ENCODE measurements at places on chromosomes 2 and 18.

GRCh38 chr2:239979243-239980023 lies 45.7 kb downstream of the NDUFA10 start:
- no peak for DNase-seq

DNA sequence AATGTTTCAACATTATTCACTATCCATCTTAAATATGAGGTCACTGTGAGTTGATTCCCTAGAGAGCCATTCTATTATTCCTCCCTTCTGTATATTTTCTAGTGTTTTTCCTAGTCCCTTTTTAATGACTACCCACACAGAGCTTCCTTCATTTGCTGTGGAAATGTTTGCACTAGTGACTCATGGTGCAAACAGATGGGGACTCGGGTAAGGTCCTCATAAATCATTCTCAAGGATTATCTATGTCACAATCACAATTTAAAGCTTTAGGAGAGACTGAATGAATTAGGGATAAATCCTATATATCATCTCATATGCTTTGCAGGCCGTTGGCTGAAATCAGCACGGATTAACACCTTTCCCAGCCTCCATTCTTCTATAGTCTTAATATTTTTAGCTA lies 159.6 kb downstream of the DCC start:
- no peak for DNase-seq

DNA sequence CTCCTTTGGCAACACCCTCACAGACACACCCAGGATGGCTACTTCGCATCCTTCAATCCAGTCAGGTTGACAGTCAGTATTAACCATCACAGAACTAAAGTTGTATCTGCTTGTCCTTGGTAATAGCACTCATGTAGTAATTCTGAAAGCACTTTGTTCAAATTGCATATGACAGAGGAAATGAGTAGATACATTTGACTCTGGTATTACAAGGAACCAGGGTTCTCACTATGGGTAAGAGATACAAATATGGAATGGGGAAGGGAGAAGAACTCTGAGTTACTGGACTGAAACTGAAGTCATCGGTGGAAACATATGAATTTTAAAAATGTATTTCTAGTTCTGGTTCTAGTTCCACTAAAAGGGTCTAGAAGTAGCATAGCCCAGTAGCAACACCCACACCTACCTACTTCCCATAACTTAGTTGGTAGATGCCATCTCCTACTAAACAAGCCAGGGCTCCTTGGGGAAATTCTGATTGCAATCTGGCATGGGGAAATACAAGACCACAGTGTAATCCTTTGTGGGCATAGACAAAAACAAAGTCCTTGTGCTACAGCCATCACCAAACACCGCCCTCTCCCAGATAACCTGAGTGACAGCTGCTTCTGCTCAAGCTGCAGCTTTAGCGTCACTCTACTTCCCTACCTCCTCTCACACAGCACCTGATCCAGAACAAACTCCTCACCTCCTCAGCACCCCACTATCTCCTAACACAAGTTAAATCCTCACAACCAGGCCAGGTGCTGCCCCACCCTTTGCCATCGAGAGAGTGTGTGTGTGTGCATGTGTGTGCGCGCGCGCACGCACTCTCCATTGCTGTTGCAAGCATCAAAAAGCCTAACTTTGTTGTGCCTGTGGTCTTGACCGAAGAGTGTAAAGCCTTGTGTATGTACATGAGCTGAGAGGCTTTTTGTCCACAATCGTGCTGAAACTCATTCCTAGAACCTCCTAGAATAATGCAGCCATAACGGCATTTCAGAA lies 31.4 kb upstream of the CD226 start:
- no peak for DNase-seq

GRCh38 chr2:55922291-55922907 lies 1.2 kb downstream of the EFEMP1 start:
- DNase-seq, result no peak

GRCh38 chr2:148926291-148926961 lies 51.4 kb downstream of the KIF5C start:
- DNase-seq, result peak; percentile 68

DNA sequence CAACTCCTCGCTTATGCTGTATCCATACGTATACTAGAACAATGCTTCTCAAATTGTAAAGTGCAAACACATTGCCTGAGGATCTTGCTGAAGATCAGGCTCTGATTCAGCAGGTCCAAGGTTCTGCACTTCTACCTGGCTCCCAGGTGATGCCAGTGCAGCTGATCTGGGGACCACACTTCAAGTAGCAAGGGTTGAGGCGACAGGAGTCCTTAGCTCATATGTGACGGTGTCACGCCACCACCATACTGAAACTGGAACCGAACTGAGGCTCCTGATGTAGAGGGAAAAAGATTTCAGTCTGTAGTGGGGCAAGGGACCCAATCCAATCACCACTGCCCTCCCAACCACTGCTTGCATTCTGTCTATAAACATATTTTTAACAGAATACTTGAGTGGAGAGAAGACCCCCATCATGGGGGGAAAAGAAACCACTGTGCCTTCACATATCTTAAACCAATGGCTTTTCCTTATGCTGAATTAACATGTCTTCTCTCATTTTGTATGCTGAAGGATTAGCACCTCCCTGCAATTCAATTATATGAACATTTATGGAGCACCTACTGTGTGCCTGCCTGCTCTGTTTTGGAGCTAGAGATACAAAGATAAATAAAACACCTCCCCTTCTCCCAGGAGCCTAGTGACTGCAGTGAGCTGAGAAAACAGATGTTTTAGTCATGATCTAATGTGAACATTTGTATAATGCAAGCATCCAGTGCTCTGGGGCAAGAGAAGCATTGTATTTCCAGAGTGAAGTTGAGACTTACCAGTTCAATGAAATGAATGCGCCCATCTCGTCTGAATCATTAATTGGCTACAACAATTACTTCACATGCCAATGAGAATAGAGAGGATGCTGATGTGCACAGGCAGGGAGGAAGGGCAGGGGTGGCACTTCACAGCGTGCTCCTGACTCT lies 6.6 kb upstream of the ASAP2 start:
- no peak for DNase-seq

- DNase-seq, result no peak
Observed at GRCh38 chr2:128636802-128637147, 318.1 kb upstream of the HS6ST1 start.

GRCh38 chr2:149064856-149065630 lies 26.5 kb downstream of the LYPD6B start:
- DNase-seq, result no peak

DNA sequence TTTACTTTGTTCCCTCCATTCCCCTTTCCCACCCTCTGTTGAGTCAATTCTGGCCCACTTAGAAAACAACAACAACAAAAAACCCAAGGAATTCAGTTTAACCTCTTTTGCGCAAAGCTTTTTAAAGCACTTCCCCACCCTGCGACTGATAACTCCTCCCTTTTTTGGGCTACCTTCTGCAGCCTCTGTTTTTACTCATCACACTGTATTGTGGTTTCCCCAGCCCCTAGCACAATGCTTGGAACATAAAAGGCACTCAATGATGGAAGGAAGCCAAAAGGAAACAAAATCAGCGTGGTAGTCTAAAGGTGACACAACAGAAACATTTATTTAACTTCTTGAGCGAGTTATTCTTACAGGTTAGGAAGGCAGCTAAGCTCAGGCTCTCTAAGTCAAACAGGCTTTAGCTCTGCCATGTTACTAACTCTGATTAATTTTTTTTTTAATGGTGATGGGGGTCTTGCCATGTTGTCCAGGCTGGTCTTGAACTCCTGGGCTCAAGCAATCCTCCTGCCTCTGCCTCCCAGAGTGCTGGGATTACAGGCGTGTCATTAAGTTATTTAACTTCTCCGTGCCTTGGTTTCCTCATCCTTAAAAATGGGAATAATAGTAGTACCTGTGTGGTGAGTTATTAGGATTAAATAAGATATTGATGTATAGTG lies 1.3 kb downstream of the CEP68 start:
- no peak for DNase-seq

- DNase-seq, result peak; percentile 41
Observed at GRCh38 chr2:133411857-133412256, 156.4 kb downstream of the NCKAP5 start.

DNA sequence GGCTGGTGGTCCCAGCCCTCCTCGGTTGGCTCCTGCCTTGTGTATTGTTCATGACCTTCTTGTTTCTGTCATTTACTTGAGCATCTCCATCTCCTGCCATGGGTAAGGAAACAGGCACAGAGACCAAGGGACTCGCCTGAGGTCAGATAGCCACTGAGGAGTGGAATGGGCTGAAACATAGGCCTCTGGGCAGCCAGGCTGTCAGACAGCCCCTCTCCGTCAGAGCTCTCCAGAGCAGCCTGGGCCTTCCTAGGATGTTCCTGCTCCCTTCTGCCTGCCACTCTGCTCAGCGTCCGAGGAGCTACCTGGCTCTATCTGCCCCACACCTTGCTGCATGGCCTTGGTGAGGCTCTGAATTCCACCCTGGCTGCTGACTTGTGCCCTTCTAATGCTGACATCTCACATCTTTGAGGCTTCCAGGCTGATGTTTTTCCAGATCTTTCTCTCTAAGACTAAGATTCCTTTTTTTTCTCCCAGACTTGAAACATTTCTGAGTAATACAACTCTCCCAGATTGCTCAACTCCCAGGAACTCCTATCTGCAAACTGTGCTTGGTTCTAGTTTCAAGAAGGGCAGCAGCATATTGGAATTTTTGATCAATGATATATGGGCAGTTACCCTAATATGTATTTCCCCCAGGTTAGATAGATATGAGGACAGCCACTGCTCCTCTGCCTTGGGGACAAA lies 67.7 kb downstream of the MCFD2 start:
- DNase-seq, result no peak

DNA sequence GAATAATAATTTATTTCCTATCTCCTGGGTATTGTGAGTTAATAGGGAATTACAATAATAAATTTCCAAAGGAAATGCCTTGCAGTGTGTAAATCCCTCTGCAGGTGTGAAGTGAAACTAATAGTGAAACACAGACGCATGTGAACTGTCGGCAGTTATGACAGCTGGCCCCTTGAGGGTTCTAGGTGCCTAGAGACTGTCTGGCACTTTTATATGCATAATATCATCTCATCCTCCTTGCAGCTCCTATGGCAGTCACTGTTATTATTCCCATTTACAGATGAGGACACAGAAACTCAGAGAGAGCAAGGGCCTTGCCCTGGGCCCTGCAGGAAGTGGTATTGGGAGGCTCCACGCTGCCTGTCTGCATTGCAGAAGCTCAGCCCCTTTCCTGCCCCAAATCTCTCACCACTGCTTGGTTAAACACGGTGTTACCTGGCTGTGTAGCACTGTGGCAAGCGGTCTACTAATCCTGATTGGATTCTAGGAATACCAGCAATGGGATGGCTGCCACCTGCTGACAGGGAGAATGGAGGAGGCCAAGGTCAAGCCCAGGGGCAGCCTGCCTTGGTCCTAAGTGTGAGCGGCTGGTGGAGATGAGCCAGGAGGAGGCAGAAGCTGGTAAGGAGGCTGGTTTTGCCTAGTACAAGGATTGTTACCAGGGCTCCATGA lies 32.8 kb upstream of the ACKR3 start:
- DNase-seq, result no peak

DNA sequence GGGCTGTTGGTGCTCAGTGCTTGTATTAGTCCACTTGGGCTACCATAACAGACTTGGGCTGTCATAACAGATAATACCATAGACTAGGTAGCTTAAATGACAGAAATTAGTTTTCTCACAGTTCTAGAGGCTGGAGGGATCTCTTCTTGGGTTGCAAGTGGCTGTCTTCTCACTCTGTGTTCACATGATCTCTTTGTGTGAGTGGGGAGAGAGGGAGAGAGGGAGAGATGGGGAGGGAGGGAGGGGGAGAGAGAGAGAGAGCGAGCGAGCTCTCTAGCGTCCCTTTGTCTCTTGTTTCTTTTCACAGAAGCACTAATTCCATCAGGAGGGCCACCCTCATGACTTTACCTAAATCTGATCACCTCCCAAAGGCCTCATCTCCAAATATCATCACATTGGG lies 4.5 kb upstream of the XRCC5 start:
- no peak for DNase-seq

DNA sequence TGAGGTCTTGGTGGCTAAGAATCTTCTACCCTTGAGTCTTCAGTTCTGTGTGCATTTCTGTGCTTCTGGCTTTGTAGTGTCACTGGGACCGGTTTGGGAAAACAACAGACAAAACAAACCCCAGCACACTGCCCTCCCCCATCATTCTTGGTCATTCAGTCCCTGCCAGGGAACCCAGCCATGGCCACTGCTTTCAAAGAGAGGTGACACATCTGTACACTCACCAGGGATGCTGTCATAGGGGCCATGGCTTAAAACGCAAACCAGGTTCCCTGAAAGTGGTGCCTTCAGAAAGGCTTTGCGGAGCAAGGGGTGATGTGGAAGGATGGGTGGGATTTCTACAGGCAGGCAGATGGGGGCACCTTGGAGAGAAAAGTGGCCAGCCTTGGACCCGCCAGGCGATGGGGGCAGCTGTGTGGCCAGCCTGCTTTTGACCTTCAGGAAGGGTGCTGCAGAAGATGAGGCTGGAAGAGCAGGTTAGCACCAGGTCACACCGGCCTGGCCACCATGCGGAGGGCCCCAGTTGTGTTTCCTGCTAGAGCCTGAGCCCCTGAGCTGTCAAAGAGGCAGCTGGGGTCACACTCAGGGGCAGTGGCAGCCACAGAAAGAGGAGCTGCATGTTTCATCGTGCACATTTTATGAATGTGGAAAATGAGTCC lies 101.3 kb downstream of the INHBB start:
- DNase-seq, result no peak

DNA sequence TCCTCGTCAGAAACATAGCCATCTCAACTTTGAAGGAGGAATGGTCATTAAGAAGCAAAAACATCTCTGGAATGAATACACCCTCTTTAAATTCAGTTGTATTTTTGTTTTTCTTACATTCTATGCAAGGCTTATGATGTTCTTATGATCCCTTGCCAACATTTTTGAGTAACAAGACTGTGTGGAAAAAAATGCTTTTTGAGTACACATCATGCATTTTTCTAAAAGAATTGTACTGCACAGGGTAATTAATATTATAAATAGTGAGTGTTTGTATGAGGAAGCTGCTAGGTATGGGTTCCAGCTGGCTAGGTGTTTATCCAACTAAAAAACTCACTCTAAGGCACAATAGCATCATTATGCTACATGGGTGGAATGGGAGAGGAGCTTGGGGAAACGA lies 59.0 kb upstream of the SPATS2L start:
- no peak for DNase-seq

DNA sequence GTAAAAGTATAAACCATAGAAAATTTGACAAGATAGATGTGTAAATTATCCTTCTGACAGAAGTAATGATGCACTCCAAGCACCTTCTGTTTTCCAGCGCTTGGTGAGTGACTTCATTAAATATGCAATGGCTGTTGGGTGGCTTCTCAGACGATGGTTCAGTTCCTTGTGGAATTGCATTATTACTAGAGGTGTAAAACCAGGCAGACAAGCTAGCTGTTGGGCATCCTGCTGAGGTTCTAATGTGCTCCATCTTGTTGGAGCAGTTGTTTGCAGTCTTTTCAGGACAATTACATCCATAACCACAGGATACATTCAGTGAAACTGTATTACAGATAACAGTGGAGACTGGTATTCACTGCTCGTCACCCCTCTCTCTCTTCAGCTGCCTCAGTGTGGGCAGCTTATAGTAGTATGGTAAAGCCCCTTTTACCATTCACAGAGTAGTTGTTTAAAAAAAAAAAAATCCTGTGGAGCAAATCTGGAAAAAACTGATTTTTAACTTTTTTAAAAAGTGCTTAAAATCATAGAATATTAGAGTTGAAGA lies 143.5 kb downstream of the AGPS start:
- no peak for DNase-seq
